Muscle of arm (tissue), 14 donors: ENCODE measurements at places on chromosomes 12 and 14.
A peak's percentile ranks its signal among the peaks of the same experiment; 100 is the strongest.

DNA sequence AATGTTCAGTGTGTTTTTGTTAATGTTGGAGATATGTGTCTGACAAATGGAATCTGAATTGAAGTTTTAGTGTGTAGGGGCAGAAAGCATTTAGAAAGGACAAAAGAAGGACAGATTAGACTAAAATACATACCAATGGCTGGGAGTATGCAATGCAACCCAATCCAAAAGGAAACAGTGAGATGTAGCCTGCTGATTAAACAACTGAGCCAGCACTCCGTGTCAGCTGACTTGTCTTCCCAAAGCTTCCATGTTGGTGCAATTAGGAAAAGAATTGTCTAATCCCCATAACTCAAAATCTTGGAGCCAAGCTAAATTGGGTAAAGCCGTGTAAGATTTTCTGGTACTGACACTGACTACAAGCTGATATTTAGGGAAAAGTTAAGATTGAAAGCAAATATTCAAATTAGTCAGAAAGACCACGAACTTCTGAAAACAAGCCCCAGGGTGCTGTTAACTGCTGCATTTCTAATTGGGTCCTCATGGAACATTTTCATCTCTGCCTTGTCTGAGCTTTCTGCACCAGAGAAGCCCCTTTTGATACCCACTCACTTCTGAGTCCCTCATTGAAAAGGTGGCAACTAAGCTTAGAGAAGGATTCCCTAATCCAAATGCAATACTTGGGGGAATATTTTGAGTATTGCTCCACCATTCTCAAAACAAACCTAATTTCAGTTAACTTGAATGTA, 109.1 kb downstream of the DAD1 start:
- DNase-seq: no peak

DNA sequence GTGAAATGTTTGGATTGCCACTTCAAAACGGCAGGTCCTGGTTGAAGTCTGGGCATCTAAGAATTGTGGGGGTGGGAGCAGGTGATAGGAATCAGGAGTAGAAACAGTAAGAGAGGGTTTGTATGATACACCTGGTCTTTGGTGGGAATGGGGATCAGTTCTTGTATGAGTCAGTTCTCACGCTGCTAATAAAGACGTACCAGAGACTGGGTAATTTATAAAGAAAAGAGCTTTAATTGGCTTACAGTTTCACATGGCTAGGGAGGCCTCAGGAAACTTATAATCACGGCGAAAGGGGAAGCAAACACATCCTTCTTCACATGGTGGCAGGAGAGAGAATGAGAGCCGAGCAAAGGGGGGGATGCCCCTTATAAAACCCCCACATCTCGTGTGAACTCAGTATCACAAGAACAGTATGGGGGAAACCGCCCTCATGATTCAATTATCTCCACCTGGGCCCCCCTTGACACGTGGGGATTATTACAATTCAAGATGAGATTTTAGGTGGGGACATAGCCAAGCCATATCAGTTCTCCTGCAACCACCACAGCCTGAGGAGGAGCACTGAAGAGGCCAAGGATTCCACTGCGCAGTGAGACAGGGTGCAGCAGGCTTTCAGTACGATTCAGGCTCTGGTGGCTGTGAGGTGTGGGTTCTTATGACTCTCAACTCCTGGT, 52.1 kb downstream of the DRAM1 start:
- no peak for DNase-seq

GRCh38 chr14:97874394-97874793, 1077.2 kb downstream of the VRK1 start:
- DNase-seq: no peak

- DNase-seq: peak; percentile 37
Measured at GRCh38 chr14:25044106-25044698, 5.7 kb downstream of the STXBP6 start.

GRCh38 chr12:11524446-11524845, 125.0 kb upstream of the ETV6 start:
- no peak for DNase-seq

GRCh38 chr14:58249611-58250010, 5.0 kb downstream of the PSMA3 start:
- no peak for DNase-seq

GRCh38 chr12:101299346-101299745, 19.4 kb downstream of the UTP20 start:
- no peak for DNase-seq

DNA sequence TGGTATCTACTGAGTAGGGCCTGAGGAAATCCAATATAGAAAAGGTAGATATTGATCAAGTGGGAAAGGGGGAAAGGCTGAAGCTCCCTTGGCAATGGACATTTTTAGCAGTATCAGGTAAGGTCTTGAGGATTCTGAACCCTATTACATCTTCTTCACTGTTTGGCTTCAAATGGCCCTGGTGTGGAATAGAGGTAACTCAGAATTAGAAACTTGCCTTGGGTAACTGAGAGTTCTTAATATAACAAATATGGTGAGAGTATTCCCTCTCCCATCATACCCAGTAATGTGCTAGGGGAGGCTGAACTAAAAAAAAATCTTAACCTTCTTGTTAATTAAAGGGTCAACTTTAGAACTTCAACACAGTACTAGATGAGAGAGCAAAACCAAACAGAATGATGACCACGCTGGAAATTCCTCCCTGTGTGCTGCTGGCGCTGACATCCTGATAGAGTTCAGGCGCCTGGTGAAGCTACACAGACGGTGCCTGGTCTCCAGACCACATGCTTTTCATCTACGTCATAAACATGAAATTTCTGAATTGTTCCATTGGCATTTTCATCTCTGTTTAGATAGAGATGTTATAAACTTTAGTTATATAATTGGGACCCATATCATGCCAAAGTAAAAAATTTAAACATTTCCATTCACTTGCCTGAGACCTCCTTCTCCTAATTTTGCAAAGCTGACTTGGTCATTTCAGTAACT, 128.3 kb downstream of the AKAP6 start:
- DNase-seq: no peak

DNA sequence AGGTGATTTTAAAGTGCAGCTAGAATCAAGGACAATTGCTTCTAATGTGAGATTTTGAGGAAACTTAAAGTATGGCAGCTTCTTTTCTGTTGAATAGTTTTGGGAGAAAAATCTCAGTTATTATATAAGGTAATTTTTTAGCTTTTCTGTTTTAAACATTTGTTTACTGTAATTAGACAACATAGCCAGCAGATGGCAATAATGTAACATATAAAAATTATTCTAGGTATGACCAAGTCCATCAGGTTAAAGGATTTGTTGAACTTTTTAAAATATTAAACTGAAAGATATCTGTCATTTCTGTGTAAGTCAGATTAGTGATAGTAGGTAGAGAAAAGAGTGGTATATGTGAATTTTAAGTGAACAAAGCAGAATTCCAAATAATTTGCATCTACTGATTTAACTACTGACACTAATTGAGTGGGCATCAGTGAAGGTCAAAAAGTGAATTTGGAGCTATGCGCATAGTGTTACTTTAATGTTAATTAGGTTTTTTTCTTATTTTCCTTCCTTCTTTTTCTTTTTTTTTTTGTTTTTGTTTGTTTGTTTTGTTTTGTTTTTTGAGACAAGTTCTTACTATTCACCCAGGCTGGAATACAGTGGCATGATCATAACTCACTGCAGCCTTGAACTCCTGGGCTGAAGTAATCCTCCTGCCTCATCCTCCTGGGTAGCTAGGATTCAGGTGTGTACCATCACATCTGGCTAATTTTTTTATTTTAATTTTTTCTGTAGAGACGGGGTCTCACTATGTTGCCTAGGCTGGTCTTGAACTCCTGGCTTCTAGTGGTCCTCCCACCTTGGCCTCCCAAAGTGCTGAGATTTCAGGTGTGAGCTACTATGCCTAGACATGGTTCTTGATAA, 18.6 kb downstream of the PRORP start:
- no peak for DNase-seq

GRCh38 chr14:22814941-22815713, at the start of gene SLC7A7:
SLC7A7 (minus strand) TSS chr14:22815435; CDS start chr14:22813398, 2,037 bp downstream.
- DNase-seq: no peak
